Lower leg skin (tissue), 4 donors: ENCODE measurements at places on chromosomes 3 and 15. TPM values are rescaled to one million over a fixed set of nuclear protein-coding genes. Genes with fewer than 3 reads are reported as not detected.

The SUSD5 gene
- total RNA-seq: 4.4 TPM

The CLRN1 gene
- total RNA-seq: not detected

The WNT7A gene
- 0.67 TPM for total RNA-seq

GRCh38 chr3:63635186-63635585 is 17.3 kb upstream of the SNTN start:
- DNase-seq: no peak

DNA sequence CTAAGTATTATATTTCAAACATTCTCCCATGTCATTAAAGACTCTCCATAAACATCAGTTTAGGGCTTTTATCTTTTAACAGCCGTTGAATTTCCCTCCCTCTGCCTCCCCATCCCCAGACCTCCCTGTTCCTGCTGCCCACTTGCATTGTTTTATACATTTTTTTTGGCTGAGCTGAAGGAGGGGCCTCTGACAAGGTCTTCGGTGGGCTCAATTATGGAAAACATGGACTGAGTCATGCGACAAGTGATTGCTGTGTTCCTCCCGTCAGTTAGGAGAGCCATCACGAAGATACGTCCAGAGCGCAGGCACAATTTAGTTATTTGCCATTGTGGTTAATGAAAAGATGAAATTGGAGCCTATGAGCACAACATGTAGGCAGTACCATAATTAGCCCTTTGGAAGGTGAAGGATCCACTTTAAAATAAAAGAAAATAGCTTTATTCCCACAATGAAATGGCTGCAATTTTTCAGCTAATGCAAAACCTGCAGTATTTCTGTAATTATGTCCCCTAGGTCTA is 12.0 kb upstream of the NMNAT3 start:
- no peak for DNase-seq

DNA sequence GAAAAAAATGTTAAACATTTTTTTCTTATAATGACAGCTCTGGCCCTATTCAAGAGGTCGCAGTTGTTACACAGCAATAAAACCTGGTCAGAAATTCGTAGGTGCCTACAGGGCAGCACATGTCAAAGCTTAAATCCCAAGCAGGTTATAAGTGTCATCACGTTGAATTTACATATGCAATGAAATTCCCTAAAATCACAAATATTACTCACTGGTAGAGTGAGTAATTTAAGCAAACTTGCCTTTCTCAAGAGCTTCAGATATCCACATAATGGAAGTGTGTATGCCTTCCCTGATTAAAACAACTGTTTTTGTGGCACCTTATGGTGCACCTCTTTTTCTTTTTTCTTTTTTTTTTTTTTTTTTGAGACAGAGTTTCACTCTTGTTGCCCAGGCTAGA is 90.7 kb upstream of the FNDC3B start:
- DNase-seq: no peak

DNA sequence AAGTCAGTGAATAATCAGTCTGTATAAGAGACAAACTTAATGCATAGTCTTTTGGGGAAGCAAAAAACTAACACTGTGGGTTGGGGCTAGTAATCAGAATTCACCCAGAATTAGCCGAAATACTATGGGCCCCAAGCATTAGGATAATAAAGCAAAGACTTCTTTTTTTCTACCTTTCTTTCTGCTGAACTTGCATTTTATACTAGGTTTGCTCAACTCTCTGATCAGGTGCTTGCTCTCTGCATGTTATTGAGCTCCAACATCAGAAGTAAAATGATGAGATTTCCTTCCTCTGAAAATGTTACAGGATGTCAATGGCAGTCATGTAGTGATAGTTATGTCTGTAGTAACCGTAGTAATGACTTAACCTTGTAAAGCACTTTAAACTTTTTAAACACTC is 216.6 kb downstream of the KCNMB2 start:
- no peak for DNase-seq

DNA sequence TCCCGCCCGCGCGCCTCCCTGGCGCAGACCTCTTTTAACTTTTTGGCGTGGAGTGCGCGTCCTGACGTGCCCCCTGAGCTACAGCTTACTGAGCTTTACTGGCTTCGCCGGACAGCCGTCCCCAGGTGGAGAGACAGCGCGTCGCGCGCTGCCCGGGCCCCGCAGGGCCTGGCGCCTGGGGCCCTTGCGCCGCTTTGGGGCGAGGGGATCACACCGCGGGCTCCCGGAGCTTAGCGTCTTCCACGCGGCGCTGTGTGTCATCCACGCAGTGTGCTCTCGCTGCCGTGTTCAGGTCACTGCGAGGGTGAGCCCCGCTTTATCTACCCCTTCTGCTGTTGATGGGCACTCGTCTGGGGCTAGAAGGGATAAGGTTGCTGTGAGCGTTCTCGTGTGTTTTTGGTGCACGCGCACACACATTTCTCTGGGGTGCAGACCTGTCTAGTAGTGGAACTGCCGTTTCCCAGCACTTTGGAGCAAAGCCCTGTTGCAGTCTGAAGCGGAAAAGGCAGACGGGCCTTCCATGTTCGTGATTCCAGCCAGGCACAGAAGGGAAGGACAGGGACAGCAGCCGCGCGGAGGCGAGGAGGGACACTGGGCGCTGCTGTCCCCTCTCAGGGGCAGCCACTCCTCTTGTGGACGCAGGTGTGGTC is 33.1 kb upstream of the ALDH1L1 start:
- no peak for DNase-seq

DNA sequence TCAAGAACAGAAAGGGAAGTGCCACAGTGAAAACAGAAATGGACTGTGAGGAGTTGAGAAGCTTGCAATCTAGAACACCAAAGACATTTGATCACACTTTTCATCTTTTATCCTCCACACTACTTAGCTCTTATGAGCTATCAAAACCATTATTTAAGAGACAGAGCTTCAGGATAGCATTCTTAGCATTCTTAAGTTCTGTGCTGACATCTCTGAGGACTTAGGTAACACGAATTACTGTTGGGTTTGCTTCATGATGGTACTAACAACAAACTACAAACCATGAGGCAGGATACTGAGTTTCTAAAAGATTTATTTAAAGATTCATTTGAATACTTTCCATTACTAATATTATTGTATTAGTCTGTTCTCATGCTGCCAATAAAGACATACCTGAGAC is 1038.6 kb downstream of the TUSC7 start:
- DNase-seq: no peak

GRCh38 chr3:48543271-48543866 is 13.2 kb downstream of the PFKFB4 start:
- no peak for DNase-seq
